ENCODE measurements at places on chromosomes 6 and 20.
A peak's percentile ranks its signal among the peaks of the same experiment; 100 is the strongest.

- no peak for DNase-seq
These were observed 35.5 kb downstream of the PYGB start for GRCh38 chr20:25283221-25283951.

- no peak for DNase-seq
These were observed 5.2 kb downstream of the EBF4 start for GRCh38 chr20:2697768-2698167.

- DNase-seq, result no peak
These were observed 42.2 kb upstream of the ZFAND3 start for GRCh38 chr6:37777272-37777834.

DNA sequence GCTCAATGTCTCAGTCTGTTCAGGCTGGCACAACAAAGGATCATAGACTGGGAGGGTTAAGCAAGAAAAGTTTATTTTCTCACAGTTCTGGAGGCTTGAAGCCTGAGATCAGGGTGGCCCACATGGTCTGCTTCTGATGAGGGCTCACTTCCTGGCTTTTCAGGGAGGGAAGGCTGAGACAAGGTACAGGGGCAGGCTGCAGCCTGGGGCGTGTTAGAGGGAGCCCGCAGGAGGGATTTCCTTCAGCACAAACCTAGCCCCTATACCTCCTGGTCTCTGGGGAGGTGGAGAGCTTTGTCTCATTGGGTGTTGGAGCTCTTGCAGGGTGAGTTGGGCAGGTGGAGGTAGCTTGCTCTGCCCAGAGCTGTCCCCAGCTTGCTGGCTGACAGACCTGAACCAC, 81.1 kb upstream of the GPR6 start:
- no peak for DNase-seq

DNA sequence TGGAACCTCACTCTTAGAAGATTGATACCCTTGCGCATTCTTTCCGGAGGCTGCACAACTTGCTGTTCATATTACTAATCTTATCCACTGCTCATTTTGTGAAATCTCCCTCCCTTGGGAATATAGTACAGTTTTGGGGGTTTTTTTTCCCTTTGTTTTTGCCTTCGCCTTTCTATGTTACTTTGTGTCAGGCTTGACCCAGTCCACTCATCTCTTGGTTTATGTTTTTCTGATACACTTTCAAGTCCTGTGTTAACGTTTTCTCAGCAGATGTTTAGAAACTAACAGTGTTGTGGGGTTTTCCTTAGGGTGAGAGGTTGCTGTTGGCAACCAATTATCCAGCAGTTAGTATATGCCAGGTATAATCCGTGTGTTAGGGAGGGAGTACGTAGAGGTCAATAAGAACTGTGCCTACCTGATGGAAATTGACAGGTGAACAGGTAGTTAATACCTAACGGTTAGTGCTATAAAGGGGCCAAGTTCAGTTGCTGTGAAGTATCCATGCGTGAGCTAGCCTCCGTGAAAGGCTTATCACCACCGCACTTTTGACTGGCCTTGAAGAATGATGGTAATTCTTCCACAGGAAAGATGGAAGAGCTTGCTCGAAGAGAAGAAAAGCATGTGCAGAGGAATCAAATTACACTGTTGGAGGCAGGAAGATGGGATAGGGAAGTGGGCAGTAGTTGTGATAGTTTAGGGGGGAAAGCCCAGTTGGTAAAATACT, 1.4 kb downstream of the NFYA start:
- peak; percentile 20 for DNase-seq

DNA sequence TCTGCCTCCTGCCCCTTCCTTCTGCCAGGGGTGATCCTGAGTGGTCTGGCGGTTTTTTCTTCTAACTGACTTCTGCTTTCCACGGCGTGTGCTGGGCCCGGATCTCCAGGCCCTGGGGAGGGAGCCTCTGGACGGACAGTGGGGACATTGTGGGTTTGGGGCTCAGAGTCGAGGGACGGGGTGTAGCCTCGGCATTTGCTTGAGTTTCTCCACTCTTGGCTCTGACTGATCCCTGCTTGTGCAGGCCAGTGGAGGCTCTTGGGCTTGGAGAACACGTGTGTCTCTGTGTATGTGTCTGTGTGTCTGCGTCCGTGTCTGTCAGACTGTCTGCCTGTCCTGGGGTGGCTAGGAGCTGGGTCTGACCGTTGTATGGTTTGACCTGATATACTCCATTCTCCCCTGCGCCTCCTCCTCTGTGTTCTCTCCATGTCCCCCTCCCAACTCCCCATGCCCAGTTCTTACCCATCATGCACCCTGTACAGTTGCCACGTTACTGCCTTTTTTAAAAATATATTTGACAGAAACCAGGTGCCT, 10.2 kb downstream of the SLC29A1 start:
- DNase-seq, result no peak

DNA sequence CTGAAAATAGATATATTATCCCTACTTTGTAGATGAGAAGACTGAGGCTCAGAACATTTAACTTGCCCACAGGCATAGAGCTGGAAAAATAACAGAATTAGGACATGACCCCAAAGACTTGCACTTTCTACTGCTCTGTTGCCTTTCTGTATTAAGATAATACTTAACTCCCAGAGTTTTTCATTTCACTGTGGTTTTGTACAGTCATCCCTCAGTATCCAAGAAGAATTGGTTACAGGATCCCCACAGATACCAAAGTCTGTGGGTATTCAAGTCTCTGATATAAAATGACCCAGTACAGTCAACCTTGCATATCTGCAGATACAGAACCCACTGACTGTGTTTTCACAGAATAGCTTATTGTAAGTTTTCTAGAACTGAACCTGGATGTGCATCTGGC, 16.8 kb downstream of the MRS2 start:
- peak; percentile 17 for DNase-seq

DNA sequence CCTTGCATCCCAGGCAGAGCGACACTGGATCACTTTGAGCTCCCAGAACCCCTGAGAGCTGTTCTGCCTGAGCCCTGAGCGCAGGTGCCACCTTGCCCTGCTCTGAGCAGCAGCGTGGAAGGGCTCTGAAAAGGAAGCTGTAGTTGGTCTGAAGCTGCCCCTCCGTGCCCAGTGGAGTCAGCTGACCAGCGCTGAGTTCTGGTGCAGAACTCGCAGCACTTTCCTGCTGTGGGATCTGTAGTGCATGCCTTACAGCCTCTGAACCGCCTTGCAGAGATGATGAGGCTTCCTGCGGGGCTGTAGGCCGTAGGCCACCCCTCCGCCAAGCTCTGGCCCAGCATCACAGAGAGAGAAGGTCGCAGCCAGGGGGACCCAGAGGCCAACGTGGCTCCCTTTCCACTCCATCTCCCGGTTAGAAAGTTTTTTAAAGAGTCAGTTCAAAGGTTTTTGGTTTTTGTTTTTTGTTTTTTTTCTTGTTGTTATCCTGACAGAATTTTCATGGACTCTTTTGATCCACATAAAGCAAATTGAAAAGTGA, 158.3 kb upstream of the CST7 start:
- DNase-seq, result no peak
